Gastroesophageal sphincter (tissue), 4 donors: ENCODE measurements at places on chromosomes 12 and 14.

- ATAC-seq, result no peak
Observed at GRCh38 chr14:91654836-91655235, 77.0 kb downstream of the CATSPERB start.

DNA sequence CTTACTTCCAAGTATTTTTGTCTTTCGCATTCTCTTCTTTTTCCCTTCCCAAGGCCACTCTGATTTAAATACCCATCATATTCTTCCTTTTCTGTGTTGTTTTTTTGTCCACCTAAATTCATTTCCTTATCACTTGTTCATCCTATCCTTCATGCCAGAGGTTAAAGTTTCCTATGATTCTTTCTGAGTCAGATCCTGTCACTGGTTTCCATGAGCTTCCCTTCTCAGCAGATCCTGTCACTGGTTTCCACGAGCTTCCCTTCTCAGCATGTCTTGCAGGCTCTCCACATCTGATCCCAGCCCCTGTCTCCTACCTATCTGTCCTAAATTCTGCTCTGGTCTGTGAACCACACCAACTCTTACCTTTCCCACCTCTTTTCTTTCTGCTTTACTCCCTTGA, 311.8 kb upstream of the RGS6 start:
- no peak for ATAC-seq

GRCh38 chr14:79483477-79484388, 727.6 kb downstream of the DIO2 start:
- ATAC-seq, result no peak

DNA sequence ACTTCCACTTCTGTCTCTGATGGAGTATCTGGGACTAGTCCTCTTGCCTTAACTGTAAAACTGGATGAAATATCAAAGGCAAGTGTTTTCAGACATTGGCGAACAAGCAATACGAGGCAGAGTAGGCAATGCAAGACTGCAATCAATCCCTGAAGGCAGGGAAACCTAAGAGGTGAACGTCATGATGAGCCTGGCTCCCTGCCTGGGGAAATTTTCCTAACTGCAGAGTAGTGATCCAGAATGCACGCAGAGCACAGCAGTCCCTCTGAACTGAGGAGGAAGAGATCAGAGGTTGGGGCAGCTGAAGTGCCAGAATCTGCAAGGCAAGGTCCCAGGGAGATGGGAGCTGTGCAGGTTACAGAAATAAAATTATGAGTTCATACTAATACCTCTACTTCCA, 18.5 kb downstream of the BHLHE41 start:
- no peak for ATAC-seq

DNA sequence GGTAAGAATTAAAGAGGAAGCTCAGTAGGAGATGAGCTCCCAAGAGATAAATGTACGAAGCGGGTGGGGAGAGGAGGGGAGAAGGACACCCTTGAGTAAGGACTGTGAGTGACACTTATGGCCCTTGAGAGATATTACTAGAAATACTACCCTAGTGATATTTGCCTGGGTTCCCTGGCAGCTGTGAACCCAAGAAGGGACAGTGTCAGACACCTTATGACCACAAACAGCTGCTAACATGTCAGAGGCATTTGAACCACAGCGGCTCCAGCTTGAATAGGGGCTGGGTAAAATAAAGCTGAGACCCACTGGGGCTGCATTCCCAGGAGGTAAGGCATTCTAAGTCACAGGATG, 19.6 kb upstream of the SLC6A12 start:
- ATAC-seq, result peak; percentile 41

- ATAC-seq, result no peak
Observed at GRCh38 chr14:106556665-106557289, 1030.4 kb downstream of the TMEM121 start.
